ENCODE measurements at places on chromosomes 7 and 10.

DNA sequence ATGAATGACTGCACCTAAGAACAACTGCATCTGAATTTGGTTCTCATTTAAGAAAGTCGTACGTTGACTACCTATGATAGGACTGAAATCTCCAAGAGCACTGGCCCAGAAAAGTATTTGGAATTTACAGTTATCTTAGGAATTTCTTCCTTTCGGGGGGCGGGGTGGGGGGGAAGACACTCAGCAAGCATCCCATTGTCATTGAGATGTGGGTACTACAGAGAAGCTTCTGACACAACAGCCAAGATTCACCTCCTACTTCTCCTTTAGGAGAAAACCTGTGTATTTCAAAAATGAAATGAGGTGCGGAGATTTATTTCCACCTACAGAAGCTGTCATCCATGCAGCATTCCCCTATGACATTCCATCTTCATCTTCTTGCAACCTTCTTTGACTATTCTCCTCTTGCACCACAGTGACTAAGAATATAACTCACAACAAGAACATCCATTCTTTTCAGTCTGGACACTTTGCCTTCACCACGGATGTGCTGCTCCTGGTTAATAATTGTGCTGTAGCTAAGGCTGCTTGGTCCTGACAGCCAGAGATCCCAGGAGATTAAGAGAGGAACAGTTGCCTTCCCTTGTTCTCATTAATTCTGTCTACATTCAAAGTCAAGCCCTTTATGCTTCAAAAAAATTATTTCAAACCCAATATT is 98.4 kb upstream of the FRMD4A start:
- DNase-seq = no peak

- no peak for DNase-seq
Observed at GRCh38 chr7:157467496-157468212, 130.8 kb downstream of the DNAJB6 start.

DNA sequence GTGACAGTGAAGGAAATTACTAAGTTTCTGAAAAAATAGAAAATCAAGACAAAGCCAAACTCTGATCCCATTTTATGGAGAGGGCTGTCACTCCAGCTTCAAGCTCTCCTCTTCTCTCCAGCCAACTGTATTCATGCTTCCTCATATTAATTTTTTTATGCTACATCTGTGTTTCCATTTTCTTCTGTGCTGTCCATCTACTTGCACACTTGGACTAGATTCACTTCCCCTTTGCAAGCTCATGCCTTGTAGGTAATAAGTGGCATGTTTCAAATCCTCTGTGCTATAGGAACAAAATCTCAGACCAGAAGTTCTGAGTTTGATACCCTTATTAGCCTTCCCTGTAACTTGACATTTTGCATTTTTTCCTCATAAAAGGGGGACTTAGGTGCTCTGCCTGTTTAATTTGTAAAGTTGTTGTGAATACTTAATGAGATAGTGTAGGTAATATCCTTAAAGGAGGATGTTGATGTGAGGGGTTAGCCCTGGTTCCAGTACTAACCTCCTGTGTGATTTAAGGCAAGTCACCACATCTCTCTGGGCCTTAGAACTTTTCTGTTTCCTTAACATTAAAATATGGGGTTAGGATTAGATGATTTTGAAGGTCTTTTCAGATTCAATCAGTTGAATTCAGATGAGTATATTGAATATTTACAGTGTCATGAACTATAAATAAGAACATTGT is 358.8 kb downstream of the BBS9 start:
- DNase-seq = no peak

- no peak for DNase-seq
Observed at GRCh38 chr10:119541459-119542356, 811 bp downstream of the RGS10 start.

DNA sequence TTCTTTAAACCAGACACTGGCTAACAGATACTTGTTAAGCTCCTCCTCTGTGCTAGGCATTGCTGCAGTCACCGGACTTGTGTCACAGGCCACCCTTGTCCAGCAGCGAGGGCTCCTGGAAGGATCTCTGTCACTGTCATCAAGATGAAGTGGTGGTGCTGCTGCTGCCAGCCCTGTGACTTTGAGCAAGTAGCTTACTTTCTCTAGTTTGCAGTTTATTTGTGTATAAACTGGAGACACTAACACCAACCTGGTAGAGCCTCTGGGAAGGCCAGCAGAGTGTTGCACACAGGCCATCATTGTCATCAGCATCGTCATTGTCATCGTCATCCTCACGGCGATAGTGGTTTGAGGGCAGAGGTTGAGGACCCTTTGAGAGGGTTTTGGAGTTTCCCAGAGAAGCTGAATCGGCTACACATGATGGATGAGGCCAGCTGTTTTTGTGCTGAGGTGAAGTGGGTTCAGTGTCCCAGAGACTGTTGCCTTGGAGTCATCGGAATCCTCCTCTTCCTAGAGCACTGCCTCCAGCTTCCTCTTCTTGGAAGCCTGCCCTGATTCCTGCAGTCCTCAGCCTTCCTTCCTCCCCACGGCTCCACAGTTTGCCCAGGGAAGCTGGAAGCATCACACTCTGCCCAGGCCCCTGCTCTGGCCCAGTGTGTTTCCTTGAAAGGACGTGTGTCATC is 128.4 kb downstream of the GRK5 start:
- DNase-seq = no peak

GRCh38 chr10:114513381-114513792 is 109.1 kb upstream of the AFAP1L2 start:
- DNase-seq = no peak

Data from activated CD4-positive, alpha-beta T cell treated with anti-CD3 and anti-CD28 coated beads, Interleukin-2, Interleukin-4, amounts not matched to agents 100 ng/mL and 50 ng/mL, durations not matched to agents 16 hours and 8 hours (primary cell).